ENCODE measurements at places on chromosomes 5 and 9. TPM values are rescaled to one million over a fixed set of nuclear protein-coding genes. Genes with fewer than 3 reads are reported as not detected.

GRCh38 chr9:131500939-131501541, 1.7 kb upstream of the POMT1 start:
- no peak for DNase-seq

Gene RNF183
- total RNA-seq = 0.83 TPM

Gene MAN1B1
- 44.3 TPM for total RNA-seq

Gene NUDT12
- total RNA-seq = 19.5 TPM

All from dorsolateral prefrontal cortex (tissue), 122 donors.